ENCODE measurements at places on chromosomes 7 and 10.
A peak's percentile ranks its signal among the peaks of the same experiment; 100 is the strongest.

GRCh38 chr10:132645247-132645530, 107.6 kb downstream of the INPP5A start:
- no peak for DNase-seq

GRCh38 chr10:102585026-102585425, 59.3 kb upstream of the TRIM8 start:
- DNase-seq = no peak

DNA sequence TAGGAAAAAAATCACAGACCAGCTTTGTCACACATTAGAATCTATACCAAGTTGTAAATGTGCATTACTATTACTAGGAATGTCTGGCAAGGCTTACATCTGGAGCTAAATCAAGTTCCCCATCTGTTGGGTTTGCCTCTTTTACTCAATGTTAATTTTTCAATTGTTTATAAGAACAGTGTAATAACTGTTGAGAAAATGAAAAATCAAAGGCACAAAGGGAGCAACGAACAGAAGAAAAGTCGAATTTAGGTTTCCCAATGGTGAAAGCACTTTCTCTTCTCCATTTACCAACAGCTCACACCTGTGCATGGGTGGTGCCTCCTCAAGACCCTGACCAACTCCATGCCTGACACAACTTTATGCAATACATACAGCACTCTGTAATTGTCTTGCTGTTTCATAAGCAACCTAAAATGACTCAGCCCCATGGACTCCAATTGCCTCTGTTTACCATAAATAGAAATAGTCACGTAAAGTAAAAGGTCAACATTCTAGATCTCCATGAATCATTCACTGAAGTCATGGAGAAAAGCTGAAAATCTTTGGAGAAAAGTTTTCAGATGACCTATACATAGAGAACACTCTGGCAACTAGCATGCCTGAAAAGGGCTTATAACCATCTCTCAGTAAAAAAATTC, 95.5 kb upstream of the KCNIP2 start:
- DNase-seq = peak; percentile 86

- peak; percentile 56 for DNase-seq
Observed at GRCh38 chr10:75542906-75543305, 111.5 kb downstream of the LRMDA start.

DNA sequence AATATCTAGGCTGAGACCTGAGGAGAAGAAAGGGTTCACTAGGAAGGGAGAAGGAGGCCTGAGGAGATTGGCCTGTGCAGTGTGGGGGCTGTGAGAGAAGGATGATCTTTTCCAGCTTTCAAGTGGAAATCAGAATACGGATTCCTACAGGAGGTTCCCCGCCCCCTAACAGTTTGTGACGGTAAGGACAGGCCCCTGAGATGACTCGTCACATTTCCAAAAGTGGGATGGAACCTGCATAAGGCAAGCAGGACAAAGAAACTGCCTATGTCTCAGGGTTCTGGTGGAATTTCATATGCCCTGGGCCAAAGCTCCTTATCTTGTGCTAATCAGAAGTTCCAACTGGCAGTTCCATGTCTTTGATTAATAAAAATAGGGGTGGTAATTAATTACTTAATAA, 275.6 kb downstream of the SNX10 start:
- DNase-seq = no peak

GRCh38 chr7:79452495-79453265, 787 bp downstream of the MAGI2 start:
- no peak for DNase-seq

GRCh38 chr7:55274156-55274555, 91.0 kb upstream of the LANCL2 start:
- DNase-seq = no peak
